ENCODE measurements at places on chromosomes 3 and 15.

DNA sequence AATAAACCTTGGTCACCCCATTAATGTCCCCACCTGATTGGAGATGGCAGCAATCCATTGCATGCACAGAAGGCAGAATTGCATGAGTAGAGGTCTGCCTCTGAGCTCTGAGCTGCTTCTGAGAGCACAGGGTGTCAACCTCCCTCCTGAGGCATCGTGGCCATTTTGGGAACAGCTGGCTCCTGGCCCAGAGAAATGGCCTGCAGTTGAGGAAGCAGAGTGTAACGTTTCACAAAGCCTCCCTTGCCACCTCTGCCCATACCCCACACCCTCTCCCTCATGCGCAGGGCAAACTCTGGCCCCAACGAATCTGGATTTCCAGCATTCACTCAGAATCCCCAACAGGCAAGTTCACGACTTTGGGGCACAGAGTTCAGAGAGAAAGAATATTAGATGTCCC, 198.9 kb downstream of the ADAMTS9 start:
- no peak for DNase-seq

GRCh38 chr3:17823036-17823435, 80.6 kb upstream of the TBC1D5 start:
- DNase-seq: no peak

- no peak for DNase-seq
These were observed 19.8 kb downstream of the MEGF11 start for GRCh38 chr15:66233487-66234415.

DNA sequence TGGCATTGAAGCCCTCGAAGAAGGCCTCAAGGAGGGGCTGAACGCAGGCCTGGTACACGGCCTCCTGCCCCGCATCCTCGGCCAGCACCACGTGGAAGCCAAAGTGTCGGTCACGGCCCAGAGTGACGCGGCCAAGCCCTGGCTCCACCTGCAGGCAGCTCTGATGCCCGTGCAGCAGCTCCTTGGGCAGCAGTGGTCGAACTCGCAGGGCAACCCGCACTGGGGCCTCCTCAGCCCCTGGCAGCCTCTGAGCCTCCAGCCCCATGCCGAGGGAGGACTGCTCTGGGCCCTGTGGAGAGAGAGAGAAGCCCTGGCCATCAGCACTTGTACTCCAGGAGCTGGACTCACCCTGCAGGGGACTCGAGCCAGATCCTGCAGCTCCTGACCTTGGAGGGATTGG, 2.6 kb downstream of the KIF7 start:
- no peak for DNase-seq

GRCh38 chr3:195128255-195129071, 142.5 kb downstream of the XXYLT1 start:
- DNase-seq: no peak

DNA sequence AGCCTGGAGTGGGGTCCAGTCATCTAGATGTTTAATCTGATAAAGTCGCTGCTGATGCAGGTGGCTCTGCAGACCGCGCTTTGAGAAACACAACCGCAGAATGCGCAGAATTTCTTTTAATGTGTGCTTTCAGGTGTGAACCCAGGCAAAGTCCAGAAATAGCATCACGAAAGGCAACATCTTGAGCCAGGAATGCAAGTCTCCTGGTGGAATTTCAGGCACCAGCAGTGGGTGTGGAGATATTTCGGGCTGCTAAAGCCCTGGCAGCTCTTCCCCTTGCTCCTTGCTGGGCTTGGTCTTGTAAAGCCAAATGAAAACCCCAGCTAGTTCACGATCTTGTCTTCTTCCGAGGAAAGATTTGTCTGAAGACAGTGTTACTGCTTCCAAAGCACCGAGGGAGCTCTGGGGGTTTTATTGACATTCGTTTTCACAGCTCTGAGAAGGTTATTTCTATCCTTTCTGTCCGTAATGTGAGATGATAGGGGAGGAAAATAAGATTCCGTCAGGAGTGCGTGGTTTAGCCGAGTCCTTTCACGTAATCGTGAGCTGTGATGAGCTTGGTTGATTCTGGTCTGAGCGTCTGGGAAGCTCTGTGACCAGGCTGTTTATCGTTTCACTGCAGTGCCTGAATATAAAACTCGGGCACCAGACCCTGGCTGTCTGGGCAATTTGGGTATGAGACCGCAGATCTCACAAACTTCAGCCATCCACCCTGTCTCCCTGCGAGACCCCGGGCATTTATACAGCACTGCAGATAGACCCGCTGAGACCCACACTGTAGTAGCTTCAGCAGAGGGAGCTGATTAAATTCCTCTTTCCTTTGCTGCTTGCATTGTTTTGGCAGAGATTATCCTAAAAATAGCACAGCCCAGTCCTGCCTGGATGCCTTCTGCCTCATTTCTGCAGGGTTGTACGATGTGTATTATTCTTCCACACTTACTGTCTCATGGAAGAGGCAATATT, 67.0 kb upstream of the SLC25A26 start:
- DNase-seq: no peak

- no peak for DNase-seq
These were observed 3.0 kb upstream of the RYK start for GRCh38 chr3:134253475-134254226.

DNA sequence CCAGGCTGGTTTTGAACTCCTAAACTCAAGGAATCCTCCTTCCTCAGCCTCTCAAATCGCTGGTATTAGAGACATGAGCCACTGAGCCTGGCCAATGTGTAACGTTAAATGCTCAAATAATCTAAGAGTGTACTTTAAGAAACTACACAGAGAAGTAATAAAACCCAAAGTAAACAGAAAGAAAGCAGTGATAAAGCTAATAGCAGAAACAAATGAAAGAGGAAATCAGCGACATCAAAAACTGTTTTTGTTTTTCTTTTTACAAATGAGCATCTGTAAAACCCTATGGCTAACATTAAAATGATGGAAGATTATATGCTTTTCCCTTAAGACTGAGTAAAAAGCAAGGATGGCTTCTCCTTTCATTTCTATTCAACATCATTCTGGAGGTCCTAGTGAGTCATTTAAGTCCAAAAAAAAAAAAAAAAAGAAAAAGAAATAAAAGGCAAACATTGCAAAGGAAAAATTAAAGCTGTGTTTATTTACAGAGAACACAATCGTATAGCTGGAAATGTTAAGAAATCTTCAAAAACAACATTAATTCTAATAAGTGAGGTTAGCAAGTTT, 36.8 kb upstream of the FNDC3B start:
- DNase-seq: no peak

DNA sequence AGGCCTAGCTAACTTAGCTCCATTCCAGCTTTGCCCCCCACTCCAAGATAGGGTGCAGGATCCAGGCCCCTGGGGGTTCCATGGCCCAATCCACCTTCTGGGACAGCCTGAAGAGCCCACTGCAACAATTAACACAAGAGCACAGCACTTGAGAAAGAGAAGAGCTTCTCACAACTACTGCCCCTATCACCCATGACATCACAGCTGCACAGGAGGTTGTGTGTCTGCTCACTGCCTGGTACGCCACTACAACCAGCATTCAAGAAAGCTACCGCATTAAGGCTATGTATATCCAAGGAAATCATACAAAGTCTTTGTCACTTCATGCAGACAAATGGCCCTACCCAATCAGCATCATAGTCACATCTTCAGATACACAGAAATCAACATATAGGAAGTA, 62.0 kb downstream of the MYO5A start:
- no peak for DNase-seq

- DNase-seq: no peak
These were observed 43.7 kb downstream of the ANKRD28 start for GRCh38 chr3:15754047-15754446.

- no peak for DNase-seq
These were observed 229.7 kb upstream of the ICE2 start for GRCh38 chr15:60708684-60709083.

GRCh38 chr3:143366672-143367071, 247.1 kb downstream of the CHST2 start:
- no peak for DNase-seq

DNA sequence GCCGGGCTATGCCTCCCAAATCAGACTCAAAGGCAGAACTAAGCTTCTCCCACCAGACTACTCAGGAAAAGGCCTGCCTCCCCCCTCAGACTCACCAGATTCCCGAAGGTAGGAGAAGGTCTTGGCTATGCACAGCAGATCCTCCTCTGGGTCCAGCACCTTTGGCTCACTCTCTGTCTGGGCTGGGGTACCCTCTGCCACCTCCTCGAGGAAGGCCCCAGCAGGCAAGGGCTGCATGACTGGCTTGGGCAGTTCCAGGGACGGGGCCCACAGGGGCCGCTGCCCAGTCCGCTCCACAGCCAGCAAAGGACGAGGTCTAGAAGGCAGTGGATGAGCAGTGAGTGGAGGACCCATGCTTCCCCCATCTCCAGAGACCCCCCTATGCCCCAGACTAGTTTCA, 3.3 kb downstream of the CISH start:
- no peak for DNase-seq

- DNase-seq: no peak
These were observed 44.3 kb downstream of the ADGRG7 start for GRCh38 chr3:100653604-100654294.

- DNase-seq: no peak
These were observed 91.1 kb upstream of the KLF13 start for GRCh38 chr15:31235311-31236183.

GRCh38 chr3:113136071-113136470, 75.3 kb upstream of the BOC start:
- no peak for DNase-seq

DNA sequence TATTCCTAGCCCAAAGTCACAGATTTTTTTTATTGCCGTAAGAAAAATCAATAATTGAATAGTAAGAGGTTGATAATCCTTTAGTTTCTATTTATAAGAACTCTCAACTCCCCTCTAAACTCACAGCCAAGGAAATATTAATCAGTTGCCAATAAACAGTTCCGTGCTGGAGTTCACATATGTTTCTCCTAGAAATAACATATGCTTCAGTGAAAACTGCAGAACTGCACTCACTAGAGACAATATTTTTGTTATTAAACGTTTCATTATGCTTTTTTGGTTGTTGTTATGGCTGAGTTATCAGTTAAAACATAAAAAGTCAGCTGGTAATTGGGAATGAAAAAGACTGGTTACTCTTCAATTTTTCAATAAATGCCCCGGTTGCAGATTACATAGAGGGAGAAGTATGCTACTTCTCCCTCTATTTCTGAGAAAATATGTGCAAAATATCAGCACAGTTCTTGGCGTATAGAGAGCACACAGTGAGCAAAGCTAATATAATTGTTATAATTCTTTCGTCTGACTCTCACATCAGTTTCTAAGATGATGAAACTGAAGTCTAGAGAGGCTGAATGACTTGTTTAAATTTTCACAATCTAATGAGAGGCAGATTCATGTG, 781.2 kb upstream of the GRM7 start:
- no peak for DNase-seq

- no peak for DNase-seq
These were observed 107.1 kb upstream of the ICE2 start for GRCh38 chr15:60585743-60586708.

DNA sequence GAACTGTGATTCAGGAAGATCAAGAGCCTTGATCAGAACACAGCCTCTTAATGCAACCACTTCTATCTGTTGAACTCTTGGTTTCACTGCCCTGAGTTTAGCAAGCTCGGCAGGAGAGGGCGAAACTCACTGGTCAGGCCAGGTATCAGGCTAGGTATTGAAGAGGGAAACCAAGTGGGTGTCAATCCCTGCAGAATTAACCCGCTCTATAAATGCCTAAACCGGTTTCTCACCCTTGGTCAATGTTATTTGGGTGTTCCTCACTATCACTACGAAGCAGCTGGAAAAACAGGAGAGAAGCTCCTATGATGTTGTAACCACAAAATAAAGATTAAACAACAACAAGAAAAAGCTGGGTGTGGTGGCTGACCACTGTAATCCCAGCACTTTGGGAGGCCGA, 23.9 kb downstream of the LIPH start:
- no peak for DNase-seq

DNA sequence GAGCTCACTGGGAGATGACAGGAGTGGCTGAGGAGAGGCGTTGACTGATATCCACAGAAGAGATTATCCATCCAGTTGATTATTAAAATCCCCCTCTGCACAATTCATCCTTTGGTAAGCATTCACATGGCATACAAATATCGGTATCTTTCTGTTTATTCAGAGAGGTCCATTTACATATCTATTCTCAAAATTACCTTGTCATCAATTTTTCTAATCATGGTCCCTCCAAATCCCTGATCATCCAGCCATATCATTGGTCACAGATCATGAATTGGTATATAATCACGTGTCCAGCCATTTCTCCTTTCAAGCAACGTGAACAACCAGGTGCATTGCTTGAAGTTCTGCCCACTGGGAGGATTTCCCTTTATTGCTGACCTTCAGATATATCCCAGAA, 1321.0 kb downstream of the ROBO2 start:
- no peak for DNase-seq

DNA sequence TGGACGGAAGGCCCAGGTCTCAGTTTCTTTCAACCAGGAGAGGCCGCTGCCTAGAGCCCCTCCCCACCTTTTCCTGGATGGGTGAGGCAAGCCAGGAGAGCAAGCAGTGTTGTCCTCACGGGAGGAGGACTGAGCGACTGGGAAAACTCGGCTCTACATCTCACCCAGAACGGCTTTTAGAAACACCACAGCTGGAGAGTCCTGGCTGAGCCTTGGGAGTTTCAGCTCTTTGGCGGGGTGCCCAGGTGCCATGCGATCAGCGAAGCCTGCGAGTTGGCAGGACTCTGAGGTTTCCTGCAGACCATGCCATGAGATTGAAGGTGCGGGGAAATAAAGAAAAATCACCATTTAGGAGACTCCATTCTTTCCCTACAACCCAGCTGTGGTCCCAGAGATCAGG, 26.0 kb downstream of the PPCDC start:
- no peak for DNase-seq

- DNase-seq: no peak
These were observed 35.1 kb downstream of the EIF2AK4 start for GRCh38 chr15:39969002-39969394.

DNA sequence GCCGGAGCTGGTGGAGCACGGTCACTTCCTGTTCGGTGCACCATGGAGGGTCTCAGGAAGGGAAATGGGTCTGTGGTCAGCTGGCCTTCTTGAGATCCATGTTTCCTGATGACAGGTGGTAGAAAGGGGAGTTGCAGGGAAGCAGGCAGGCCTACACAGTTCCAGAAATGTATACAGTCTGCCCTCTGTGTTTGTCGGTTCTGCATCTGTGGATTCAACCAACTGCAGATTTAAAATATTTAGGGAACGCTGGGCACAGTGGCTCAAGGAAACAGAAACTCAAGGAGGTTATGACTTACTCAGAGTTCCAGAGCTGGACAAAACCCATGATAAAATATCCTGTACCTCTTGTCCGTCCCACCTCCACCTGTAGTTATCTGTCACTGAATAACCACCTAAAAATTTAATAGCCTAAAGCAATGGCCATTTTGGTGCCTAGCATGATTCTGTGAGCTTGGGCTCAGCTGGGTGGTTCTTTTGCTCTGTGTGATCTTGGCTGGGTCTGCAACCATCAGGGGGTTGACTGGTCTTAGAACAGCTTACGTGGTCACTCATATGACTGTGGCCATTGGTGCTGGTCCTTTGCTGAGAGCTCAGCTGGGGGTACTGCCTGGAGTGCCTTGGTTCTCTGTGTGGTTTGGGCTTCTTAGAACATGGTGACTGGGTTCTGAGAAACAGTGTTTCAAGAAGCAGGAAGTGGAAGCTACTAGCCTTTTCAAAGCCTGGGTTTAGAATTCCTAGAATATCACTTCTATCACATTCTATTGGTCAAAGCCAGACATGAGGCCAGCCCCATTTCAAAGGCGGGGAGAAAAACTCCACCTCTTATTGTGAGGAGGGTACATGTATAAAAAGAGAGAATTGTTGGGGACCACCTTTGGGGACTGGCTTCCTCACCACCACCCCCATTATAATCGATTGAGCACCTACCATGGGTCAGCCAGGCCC, 239.7 kb upstream of the BHLHE40 start:
- DNase-seq: no peak
